Left ventricle myocardium inferior (tissue), 1 donor: ENCODE measurements at places on chromosomes 11 and 22.

DNA sequence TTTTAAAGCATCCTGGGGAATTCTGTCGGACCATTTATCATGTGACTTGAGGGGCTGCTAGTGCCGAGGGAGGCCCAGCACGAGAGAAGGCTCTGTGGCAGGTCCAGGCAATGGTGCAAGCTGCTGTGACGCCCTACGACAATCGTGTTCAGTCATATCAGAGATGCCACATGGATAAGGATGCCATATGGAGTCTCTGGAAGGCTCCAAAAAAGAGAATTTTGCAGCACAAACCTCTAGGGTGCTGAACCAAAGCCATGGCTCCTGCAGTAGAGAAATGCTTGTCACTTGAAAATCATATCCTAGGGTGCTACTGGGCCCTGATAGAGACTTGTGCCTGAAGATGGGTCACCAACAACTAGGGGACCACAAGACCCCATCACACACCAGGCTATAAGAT lies 6.7 kb upstream of the CD6 start:
- no peak for DNase-seq

GRCh38 chr22:28297504-28297903 lies 378.4 kb upstream of the PITPNB start:
- DNase-seq, result no peak

DNA sequence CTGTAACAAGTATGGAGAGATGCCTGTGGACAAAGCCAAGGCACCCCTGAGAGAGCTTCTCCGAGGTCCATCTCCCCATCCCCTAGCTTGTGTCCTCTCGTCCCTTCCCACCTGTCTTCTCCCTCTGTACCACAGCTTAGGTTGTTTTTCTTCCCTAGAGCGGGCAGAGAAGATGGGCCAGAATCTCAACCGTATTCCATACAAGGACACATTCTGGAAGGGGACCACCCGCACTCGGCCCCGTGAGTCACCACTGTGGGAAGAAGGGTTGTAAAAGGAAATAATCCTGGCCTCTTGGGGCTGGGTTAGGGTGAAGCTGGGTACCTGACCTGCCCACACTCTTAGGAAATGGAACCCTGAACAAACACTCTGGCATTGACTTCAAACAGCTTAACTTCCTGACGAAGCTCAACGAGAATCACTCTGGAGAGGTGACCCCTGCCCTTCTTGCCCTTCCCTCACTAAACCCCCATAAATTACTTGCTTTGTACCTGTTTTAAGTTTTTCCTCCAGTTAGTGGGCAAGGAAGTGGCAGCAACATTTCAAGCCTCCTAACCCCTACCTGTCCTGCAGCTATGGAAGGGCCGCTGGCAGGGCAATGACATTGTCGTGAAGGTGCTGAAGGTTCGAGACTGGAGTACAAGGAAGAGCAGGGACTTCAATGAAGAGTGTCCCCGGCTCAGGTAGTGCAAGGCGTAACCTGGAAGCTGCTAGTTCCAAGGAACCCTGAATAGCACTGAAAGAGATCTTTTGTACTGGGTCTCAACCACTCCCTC lies 3.1 kb downstream of the TAF10 start:
- no peak for DNase-seq

DNA sequence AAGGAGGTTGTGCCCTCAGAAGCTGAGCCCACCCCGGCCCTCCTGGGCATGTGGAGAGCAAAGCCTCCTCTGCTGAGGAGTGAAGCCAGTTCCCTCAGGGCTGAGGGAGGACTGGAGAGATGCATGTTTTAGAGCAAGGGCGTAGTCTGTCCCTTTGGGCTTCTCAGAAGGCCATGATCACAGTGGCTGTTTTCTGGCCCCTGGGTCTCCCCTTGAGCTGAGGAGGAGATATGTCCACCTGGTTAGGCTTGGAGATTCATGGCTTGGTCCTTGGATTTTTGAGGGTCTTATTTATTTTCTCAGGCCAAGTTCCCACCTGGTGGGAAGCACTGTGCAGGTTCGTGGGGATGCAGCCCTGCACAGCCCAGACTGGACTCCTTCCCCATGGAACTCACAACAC lies 46.5 kb upstream of the THY1 start:
- DNase-seq, result no peak

DNA sequence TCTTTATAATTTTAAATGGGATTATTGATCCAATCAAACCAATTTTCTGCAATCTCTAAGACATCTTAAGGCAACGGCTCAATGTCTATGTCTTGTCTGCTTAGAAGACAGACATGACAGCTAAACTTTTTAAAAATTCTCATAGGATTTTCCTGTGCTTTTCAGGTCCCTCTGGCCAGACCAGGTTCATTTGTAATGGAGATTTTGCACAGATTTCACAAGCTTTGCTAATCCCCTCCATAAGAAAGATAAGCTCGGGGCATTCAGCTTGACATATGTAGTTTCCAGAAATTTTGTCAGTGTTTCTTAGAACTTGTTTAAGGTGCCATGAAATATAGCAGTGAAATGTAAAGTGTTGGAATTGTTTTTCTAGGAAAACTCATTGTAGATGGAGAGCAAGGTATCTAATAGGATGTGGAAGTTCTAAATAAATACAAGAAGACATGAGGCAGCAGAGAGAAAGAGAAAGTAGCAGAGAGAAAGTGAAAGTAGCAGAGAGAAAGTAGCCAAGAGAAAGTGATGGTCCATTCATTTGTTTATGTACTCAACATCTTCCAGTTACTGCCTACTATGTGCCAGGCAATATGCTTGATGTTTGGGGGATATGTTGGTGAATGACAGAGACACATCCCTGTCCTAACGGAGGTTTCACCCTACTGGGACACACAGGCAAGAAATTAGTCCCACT lies 219.1 kb upstream of the ARHGAP42 start:
- DNase-seq, result no peak

DNA sequence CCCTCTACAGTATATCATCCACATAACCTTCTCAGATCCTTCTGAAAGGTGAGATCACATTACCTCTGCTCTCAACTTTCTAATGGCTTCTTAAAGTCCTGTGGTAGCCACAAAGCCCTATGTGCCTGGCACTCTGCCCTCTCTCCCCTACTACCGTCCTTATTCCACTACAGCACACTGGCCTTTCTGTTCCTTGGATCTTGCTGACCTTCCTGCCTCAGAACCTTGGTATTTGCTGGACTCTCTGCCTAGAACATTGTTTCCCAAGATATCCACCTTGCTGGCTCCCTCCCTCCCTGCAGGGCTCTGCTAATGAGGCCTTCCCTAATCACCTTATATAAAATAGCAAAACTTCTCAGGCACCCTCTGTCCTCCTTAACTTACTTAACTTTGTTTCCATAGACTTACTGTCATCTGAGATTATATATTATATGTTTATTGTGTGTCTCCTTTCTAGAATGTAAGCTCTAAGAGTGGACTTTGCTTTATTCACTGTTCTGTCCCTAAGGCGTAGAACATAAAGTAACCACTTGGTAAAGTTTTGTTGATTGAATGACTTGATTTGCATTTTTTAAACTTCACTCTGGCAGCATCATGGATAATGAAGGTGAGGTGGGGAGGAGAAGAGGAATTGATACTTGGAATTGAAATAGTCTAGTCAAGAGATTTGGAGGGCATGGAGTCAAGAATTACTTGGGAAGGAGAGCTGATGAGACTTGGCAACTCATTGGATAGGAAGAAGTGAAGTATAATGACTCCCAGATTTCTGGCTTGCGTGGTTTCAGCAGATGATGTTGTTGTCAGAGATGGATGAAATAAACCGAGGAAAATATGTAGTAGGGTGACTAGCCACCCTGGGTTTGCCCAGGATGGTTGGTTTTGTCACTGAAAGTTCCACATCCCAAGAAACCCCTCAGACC lies 10.5 kb downstream of the POLD3 start:
- DNase-seq, result no peak

GRCh38 chr11:108727665-108728064 lies 62.8 kb downstream of the DDX10 start:
- no peak for DNase-seq

DNA sequence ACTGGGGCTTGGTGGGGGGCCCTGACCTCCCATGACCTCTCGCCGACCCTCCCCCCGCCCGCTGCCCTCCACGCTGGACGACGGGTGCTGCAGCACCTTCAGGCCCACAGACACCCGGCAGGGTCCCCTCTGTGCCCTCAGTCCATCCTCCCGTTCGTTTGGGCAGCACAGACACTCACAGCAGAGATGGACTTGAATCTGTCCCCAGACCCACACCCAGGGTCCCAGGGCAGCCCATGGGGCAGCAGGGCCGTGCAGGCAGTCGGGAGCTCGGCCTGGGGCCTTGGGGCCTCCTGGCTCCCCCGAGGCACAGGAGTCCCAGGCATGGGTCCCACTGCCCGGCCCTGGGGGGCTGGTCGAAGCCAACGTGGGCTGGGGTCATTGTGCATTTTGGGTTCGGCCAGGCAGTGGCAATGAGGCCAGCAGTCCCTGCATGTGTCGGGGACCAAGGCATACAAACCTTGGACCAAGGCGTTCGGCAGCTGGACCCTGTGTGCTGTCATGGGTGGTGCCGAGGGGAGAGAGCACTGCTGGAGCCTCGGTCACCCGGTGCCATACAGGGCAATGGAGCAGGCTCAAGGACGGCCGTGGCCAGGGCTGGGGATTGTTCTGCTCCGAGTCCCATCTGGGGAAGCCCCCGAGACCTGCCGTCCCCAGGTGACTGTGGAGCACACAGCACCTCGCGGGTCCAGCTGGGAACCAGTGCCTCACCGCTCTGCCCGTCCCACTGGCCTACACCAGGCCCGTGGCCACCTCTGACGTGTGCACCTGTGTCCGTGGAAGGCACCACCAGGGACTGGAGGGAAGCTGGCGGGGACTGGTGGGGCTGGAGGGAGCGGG lies 19.3 kb upstream of the BRSK2 start:
- DNase-seq, result no peak

- DNase-seq, result no peak
These were observed 253.3 kb upstream of the ISX start for GRCh38 chr22:34812631-34813030.

GRCh38 chr11:128741916-128742315 lies 48.0 kb downstream of the FLI1 start:
- no peak for DNase-seq

- DNase-seq, result no peak
These were observed 712.4 kb downstream of the TBC1D22A start for GRCh38 chr22:47474895-47475294.

DNA sequence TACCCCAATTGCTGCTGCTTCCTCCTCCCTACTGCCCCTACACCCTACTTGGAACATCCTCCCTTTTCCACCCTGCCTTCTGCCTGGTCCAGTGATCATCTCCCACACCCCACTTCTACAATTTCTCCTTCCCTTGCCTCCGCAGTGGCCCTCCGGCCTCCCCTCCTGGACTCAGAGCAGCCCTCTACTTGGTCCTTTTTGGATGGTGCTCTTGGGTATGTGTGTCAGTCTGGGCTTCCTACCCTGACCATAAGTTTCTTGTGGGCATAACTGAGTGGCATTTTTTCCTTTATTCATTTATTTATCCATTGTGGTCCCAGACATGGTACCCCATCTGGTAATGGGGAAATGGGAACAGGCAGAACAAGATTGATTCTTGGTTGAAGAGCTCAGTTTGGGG lies 111.4 kb upstream of the NAV2 start:
- DNase-seq, result no peak

GRCh38 chr22:29071261-29072045 lies 1.4 kb upstream of the KREMEN1 start:
- DNase-seq, result no peak

GRCh38 chr22:27834364-27835185 lies 33.0 kb upstream of the MN1 start:
- no peak for DNase-seq

DNA sequence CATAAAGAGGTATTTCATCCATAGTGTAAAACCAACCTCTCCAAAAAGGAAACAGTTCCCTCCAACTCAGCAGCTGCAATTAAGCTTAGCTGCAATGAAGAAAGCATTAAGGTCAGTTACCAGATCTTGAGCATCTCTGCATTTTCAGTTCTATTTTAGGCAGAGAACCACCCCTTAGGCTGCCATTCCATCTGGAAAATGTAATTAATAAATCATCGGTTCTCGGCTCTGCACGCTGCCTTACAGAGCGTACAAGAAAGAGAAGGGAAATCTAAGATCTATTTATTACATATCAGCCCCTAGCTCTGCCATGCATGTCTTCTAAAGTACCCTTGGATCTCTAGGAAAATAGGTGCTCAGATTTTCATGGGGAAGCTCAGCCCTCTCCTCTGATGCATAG lies 71.5 kb downstream of the RCN1 start:
- DNase-seq, result no peak

DNA sequence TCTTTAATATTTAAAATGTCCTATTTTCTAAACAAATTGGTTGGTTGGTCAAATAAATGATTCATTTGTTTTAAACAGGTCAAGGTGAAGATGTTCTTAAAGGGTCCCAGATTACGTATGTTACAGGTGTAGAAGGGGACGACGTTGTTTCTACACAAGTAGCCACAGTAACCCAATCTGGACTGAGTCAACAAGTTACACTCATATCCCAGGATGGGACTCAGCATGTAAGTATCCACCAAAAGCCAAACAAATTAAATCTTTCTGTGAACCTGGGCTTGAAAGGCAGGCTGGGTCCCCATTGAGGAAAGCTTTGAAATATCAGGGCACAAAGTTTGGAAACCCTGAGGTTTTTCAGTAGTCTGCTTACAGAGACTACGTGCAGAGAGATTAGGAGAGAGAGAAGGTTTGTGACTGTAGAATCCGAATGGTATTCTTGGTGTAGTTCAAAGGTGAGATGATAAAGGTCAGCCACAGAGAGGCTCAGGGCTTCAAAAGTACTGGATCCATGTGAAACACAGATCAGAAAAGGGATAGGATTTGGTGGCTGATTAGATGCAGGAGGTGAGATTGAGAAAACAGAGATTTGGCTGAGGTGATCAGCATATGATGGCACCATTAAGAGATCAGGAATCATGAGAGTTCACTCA lies 51.7 kb downstream of the ZNF143 start:
- DNase-seq, result no peak

DNA sequence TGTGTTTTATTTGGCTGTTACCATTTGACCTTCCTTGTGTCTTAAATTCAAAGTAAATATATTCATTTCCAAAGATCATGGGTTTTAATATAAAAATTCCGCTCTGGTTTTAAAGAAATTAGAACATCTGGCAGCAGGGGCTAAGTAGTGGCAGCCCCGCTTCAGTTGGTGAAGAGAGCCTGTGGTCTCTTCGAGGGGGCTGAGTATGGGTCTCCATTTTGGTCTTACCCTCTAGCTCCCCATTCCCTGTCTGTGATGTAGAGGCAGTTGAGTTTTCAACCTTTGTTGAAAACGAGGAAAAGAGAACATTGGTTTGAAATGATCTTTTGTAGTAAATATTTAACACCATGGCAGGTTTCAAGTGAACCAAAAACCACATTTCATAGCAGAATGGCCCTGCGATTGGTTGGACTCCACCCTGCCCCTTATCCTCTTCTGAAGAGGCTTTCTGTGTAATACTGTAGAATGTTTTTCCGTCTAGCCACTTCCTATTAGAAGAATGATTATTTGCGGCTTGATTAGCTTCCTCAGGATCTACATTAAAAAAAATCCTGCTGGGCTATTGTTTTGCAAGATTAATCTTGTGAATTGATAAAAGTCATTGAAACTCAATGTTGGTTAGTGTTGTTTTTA lies 17.7 kb downstream of the APLP2 start:
- DNase-seq, result no peak

GRCh38 chr11:73931039-73931645 lies 19.7 kb upstream of the DNAJB13 start:
- no peak for DNase-seq
